ENCODE measurements at places on chromosomes 7 and 10.

DNA sequence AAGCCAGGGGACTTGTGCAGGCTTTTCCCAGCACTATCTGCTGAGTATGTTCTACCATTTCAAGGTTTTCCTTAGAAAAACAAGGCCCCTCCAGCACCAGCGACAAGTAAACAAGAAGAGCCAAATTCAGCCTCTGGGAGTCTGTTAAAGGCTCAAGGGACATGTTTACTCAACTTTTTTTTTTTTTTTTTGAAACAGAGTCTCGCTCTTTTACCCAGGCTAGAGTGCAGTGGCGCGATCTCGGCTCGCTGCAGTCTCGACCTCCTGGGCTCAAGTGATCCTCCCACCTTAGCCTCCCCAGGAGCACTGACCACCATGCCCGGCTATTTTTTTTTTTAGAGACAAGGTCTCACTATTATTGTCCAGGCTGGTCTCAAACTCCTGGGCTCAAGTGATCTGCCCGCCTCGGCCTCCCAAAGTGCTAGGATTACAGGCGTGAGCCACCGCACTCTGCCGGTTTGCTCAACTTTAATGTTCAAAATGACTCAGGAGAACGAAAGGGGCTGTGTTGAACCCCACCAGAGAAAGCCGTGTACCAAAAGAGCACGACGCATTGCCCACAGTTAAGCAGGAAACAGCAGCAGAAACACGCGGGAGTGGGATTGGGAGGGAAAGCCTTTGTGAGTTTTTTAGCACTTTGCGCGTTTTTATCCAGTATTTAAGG lies 772 bp downstream of the PRDX3 start:
- peak; percentile 20 for DNase-seq

DNA sequence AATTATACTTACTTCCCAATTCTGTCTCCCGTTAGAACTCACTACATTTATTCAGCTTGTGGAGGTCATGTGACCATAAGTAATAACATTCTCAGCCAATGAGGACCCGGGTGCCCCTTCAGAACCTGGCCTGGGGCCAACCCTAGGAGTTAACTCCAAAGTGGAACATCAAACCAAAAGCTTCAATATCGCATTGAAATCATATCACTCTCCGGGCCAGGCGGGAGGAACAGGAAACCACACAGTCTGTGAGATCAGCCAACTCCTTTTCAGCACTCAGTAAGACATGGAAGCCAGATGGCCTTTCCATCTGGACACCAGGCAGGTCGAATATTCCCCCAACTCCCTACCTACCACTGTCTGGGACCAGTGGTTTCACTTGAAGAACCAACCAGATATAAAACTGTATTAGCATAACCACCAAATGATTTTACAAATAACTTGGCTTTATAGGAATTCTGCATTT lies 5.5 kb downstream of the CREB3L2 start:
- DNase-seq, result peak; percentile 51

GRCh38 chr10:50422259-50422658 lies 170.9 kb upstream of the ASAH2 start:
- DNase-seq, result peak; percentile 56

GRCh38 chr10:127318396-127318795 lies 122.0 kb upstream of the INSYN2A start:
- DNase-seq, result no peak

GRCh38 chr10:22837771-22838170 lies 90.1 kb upstream of the ARMC3 start:
- DNase-seq, result no peak
